ENCODE measurements at places on chromosomes 16 and 17.

DNA sequence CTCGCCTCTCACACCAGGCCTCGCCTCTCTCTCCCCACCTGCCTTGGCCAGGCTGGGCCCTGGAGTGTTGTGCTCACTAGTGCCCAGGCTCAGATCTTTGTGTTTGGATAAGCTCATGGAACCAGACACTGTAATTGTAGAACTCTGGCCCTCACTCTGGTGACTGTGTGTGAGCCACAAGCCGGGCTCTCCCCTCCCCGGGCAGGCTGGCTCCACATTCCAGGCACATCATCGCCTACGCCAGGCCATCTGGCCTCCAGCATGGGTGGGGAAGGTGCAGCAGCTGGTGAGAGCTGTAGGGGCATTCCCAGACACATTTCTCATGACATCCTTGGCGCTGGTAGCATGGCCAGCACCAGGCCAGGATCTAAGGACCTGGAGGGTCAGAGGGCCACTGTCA lies 202.3 kb downstream of the RAB11FIP4 start:
- DNase-seq: no peak

GRCh38 chr17:54969658-54970572 lies 1.4 kb downstream of the STXBP4 start:
- DNase-seq: no peak

DNA sequence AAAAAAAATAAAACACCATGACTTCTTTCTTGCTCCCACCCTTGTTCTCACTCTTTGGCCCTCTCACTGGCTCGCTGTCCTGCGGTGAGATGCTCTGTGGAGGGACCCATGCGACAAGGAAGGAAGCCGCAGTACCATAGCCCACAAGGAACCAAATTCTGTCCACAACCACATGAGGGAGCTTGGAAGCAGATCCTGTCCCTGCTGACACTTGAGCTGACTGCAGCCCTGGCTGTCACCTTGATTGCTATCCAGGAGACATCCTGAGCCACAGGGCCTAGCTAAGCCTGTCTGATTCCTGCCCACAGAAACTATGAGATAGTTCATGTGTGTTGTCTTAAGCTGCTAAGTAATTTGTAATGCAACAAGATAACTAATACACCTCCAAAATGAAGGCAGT lies 4.8 kb upstream of the MT2A start:
- DNase-seq: no peak

DNA sequence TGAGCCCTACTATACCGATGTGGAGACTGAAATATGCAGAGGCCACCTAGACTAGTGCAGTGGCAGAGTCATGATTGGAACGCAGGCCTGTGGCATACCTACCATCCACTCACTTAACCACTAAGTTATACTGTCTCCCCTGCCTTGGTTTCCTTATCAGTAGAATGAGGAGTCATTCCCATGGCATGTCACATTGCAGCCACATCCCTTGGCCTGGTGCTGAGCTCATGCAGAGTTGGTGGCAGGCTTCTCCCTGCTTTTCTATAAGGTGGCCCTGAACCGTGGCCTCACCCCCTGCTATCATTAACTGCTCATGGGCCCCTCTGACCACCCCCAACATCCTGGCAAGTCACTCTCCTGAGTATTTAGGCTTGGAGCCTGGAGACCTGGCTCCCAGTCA lies 212.5 kb downstream of the KATNIP start:
- DNase-seq: no peak

- no peak for DNase-seq
Observed at GRCh38 chr16:48295488-48296281, 48.3 kb upstream of the ABCC11 start.

- DNase-seq: no peak
Observed at GRCh38 chr17:9865586-9865985, 39.5 kb downstream of the RCVRN start.

- no peak for DNase-seq
Observed at GRCh38 chr16:86809458-86809955, 231.2 kb downstream of the FOXL1 start.

DNA sequence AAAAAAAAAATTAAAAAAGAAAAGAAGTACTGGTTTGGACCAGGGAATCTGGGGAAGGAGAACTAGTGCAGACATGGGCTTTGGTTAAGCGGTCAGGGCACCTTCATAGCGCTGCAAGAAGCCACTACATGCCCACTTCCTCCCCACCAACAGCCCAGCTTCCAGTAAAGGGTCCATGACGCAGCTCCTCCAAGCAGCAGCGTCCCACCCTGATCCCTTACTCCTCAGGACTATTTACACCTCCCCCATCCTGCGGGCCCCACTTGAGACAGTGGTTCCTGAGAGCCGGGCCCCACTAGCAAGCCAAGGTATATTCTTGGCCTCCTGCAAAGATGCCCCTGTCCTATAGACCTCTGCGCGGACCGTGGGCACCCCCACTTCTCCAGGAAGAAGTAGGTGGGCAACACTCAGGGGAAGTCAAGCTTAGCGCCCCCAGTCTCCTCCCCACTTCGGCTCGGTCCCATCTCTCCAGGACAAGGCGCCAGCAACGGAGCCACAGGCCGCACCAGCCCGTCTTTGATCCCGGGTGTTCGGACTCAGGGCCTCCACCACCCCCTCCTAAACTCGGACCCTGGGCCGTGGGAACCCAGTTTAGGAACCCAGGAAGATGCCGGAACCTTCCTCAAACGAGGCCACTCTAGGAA lies 913 bp upstream of the PRR14 start:
- peak; percentile 27 for DNase-seq

DNA sequence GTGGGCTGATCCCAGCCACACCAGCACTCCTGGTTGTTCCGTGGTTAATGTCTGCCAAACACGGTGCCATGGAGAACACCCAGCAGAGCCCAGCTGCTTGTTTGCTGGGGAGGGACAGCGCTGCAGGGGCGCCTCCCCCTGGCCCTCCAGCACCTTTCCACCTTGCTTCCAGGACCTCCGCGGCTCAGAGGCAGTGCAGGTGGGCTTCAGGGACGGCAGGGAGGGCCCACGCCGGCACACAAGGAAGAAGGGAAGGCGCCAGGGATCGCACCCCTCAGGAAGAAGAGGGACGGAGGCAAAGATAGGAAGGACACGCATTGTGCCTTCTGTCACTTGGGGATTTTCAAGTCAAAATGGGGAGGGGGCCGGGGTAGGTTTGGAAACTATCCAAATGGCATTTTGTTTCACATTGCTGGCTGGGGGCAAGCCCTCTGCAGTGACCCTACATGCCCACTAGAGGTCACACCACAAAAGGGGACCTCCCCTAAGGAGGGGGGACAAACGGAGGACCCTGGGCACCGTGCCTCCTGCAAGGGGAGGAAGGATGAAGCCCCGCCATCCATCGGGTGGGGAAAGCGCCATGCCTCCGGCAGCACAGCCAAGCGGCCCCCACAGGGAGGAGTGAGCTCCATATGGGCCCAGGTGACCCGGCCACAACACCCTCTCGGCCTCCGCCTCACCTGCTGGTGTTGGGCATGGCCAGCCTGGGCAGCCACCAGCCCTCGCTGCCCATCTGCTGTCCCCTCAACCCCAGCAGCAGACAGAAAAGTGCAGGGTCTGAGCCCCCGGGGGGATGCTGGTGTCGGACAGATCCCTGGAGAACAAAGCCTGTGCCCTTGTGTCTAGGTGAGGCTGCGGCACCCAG lies 7.5 kb upstream of the C16orf95 start:
- DNase-seq: no peak

- no peak for DNase-seq
Observed at GRCh38 chr17:56690441-56691291, 97.2 kb downstream of the NOG start.

- DNase-seq: no peak
Observed at GRCh38 chr17:63136369-63137012, 170.5 kb downstream of the TANC2 start.

GRCh38 chr17:32100971-32101631 lies 41.2 kb upstream of the RHOT1 start:
- no peak for DNase-seq

DNA sequence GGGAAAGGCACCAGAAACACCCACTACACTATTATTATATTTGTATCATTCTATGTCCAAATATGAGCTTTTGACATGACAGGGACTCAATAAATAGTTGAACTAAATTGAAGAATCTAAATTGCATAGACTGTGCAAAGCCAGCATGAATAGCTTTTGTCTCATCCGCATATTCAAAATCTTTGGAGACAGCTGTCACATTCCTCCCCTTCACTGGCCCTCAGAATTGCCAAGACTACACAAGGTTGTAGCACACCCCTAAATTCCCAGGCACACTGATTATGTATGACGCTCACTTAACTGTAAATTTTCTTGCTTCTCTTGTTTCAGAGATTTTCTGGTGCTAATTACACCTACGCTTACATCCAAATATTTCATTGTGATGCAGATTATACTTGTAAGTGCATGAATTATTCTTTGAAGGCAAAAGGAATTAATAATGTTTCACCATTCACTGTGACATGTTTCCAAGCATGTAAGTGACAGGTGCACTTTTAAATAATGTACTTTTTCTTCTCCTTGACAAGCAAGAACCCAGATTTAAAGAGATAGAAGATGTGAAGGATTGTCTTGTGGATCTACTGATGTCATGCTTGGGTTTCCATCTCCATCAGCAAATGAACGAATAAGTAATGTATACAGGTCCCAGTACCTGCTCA lies 47.5 kb downstream of the CA10 start:
- no peak for DNase-seq

DNA sequence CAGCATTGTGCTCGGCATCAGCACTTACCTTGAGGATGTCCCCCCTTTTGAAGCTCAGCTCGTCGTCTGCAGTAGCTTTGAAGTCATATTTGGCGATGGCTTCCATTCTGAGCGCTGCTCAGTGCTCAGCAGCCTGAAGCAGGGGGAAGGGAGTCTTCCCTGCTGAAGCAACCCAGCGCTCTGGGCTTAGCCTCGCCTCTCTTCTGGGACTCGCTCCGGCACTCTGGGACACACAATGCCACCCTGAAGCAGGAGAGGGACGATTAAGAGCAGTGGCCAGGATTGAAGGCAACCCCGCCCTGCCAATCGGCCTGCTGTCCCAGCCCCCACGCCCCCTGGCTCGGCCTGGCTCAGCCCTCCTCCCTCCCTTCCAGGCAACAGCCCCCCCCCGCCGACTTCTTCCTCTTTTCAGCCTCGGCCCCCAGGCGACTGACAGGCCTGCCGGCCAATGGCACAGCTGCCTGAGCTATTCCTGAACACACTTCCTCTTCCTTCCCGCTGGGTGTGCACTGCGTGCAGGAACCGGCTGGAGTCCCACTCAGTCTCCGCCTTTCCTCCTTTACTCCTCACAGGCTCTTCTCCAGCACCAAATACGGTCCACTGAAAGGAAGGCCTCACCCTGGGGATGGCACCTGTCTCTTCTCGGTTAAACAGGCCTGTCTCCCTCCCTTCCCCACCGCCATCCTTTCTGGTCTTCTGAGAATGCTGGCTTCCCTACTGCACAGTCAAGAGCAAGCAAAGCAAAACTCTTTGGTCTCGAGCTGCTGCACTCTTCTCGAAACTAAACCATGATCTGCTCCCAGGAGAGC lies 11.8 kb downstream of the GRB2 start:
- DNase-seq: peak; percentile 58

- no peak for DNase-seq
Observed at GRCh38 chr16:1793578-1794220, at the start of gene IGFALS. Gene IGFALS (minus strand): TSS chr16:1793705. CDS start chr16:1793652, 53 bp downstream.

- no peak for DNase-seq
Observed at GRCh38 chr16:9757687-9758086, 424.5 kb downstream of the GRIN2A start.

DNA sequence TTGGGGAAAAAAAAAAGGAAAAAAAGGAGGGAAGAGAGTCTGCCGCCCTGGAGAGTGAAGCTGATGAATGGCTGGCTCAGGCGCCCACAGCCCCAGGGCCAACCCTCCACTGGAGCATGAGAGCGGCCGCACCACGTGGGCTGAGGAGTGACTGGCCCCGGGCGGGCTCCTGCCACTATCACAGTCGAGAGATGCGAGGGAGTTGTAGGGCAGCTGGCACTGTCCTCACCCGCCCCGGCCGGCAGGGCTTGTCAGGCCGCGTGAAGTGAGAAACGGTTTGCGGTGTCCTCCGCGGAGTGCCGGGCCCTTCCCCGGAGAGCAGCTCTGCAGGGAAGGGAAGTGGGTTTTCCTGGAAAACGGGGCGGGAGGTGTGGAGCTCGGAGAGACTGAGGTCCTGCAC lies 45.9 kb downstream of the JPH3 start:
- DNase-seq: no peak

GRCh38 chr16:66574081-66574480 lies 5.2 kb upstream of the CMTM2 start:
- DNase-seq: no peak

DNA sequence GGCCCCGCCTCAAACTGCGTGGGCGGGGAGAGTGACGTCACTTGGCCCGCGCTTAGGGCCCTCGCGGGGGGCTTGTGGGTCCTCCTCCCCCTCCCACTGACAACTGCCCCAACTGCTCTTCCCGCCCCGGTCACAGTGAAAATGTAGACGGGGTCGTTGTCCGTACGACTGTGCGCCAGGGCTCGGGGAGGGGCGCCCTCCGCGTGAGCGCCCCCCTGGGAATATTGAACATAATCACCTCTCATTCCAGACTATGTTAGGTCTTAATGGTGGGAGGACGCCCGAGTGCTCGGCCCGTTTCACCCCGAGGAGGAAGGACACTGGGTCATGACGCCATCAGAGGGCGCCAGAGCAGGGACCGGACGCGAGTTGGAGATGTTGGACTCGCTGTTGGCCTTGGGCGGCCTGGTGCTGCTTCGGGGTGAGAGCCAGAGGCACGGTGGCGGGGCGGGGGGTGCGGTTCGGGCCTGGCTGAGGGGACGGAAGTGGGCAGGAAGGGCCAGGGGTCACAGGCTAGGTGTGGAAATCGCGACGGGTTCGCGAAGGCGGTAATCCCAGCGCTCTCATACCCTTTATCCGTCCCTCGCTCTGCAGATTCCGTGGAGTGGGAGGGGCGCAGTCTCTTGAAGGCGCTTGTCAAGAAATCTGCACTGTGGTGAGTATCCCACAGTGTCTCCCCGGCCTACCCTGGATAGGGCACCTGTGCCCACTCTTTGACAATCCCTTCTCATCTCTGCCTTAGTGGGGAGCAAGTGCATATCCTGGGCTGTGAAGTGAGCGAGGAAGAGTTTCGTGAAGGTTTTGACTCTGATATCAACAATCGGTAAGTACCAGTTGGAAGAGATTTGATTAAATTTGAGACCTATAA lies at the start of gene ELP5:
ELP5 (plus strand) TSS at position 40 of the 868 bp plus-strand sequence; CDS start at position 376, 336 bp downstream.
- DNase-seq: peak; percentile 73
